HCT116 (cell line): ENCODE measurements at places on chromosomes 11 and 22.
A peak's percentile ranks its signal among the peaks of the same experiment; 100 is the strongest.

GRCh38 chr22:29211066-29211465, 5.4 kb downstream of the EMID1 start:
- no peaks in the 10 kb centered on the region for H3K36me3 ChIP-seq
- no peaks in the 10 kb centered on the region for H3K27me3 ChIP-seq
- no peak overlapping the region for H3K4me3 ChIP-seq
- H3K27ac ChIP-seq = no peak overlapping the region

GRCh38 chr11:6962673-6963072, 36.4 kb downstream of the ZNF215 start:
- H3K4me3 ChIP-seq = no peak overlapping the region
- no peaks in the 10 kb centered on the region for H3K4me1 ChIP-seq
- no peak for DNase-seq
- H3K27ac ChIP-seq = no peak overlapping the region
- no peaks in the 10 kb centered on the region for H3K36me3 ChIP-seq

DNA sequence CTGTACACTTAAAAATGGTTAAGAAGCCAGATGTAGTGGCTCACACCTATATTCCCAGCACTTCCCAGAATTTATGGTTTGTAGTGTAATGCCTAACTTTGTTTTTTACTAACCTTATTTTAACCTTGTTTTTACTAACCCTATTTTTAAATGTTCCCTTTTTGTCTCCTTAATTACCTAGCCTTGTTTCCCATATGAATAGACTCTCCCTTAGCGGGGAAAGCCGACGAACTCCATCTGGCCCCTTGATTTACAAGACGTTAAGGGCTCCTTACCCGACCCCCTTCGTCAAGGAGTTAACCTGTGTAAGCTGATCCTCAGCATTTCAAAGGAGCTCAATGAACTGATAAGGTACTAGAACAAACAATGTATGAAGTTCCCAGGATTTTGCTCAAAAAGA, 17.1 kb downstream of the APOBEC3H start:
- no peaks in the 10 kb centered on the region for H3K4me1 ChIP-seq
- DNase-seq = no peak
- no peaks in the 10 kb centered on the region for H3K36me3 ChIP-seq
- no peak overlapping the region for H3K4me3 ChIP-seq

DNA sequence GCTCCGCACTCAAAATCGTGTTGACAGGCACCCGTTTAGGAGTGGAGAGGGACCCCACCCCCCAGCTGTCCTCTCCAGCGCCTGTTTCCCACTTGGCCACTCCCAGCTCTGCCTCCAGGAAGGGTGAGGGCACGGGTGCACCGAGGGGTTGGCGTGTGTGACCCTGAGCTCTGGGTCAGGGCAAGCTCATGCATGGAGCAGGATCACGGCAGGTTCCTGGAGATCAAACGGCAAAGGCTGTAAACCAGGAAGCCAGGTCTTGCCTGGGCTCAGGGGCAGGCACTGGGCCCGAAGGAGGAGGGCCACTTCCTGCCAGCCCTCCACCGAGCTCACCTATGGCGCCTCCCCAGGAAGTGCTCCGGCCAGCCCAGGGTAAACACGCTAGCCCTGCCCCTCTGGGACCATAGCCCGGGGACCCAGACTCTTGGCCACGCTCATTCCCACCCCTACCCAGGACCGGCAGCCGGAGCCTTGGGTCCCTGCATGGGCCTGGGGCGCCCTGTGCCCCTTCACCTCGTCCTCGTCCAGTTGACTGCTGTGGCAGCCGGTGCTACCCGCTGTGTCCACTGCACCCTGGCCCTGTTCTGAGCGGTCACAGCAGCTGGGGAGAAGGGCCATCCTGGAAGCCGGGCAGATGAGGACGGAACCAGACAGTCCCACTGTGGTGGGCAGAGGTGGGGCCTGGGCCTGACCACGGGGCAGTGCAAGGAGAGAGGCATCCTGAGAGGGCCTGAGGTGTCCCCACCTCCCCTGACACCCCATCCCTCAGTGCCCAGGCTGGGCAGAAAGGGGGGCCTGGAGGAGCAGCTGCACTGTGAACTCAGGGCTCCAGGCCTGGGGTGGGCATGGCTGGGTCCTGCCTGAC, 1.0 kb upstream of the EPS8L2 start:
- peak overlapping the region; percentile 99 for H3K27ac ChIP-seq
- DNase-seq = no peak
- H3K4me1 ChIP-seq = peaks cover 61% of the 10 kb centered on the region
- H3K4me3 ChIP-seq = peak overlapping the region; percentile 96
- H3K36me3 ChIP-seq = peaks cover 4% of the 10 kb centered on the region; the same call in 1 of the 2 replicates
